ENCODE measurements at places on chromosomes 3 and 15.

DNA sequence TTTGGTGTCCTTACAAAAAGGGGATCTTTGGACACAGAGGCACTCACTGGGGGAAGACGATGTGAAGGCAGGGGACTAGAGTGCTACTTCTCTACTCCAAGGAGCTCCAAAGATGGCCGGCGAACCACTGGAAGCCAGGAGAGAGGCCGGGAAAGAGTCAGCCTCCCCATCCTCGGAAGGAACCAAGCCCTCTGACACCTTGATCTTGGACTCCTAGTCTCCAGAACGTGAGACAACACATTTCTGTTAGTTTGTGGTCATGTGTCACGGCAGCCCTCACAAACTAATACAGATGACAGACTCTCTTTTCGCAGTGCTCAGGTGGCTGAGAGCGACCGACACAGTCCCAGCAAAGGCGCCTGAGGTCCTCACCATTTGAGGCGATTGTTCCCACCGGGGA, 24.4 kb upstream of the ATP2B2 start:
- no peak for DNase-seq

- DNase-seq = no peak
These were observed 38.5 kb downstream of the HPS3 start for GRCh38 chr3:149167898-149168297.

GRCh38 chr3:69108811-69109210, 13.6 kb downstream of the LMOD3 start:
- no peak for DNase-seq

GRCh38 chr3:128727996-128728395, 2.0 kb downstream of the RAB7A start:
- DNase-seq = no peak

DNA sequence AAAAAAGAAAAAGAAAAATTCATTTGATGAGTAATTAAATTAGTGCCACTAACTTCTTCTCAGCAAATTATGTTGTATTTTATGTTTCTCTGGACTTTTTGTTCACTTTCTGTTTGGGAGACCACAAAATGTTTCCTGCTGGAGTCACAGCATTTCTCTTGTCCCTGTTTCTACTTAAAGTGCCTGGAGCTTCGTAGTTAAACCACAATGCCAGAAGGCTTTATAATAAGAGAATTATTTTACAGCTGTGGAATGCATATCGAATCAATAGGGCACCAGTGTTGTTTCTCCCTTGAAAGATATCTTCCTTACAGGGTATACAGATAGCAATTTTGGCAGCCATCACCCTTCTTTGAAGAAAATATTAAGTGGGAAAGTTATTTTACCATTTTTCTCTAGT, 3.2 kb downstream of the DTWD1 start:
- DNase-seq = no peak

DNA sequence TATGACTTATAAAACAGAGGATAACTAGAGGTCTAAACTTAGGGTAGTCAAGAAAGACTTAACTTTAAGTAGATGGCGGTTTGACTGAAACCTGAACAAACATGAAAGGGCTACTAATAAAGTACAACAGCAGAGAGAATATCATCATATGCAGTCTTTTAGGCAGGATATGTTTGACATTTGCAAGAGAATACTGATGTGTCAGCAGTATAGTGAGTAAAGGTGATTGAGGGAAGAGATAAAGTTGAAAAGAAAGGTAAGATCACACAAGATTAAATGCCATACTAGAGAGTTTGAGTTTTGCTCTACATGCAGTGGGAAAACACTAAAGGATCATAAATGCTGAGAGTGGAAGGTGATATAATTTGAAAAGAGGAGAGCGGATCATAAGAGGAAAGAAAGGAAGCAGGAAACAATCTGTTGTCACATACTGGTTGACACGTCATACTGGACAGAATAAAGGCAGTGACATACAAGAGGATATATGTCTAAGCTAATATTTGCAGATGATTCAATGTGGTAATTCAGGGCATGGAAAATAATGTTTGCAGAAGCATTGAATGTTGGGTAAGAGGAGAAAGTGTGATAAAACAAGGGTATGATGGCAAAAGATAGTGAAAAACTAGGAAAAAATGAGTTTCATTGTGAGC, 223.0 kb downstream of the EPHA6 start:
- DNase-seq = no peak

- no peak for DNase-seq
These were observed 772 bp downstream of the FAM81A start for GRCh38 chr15:59438625-59439290.

DNA sequence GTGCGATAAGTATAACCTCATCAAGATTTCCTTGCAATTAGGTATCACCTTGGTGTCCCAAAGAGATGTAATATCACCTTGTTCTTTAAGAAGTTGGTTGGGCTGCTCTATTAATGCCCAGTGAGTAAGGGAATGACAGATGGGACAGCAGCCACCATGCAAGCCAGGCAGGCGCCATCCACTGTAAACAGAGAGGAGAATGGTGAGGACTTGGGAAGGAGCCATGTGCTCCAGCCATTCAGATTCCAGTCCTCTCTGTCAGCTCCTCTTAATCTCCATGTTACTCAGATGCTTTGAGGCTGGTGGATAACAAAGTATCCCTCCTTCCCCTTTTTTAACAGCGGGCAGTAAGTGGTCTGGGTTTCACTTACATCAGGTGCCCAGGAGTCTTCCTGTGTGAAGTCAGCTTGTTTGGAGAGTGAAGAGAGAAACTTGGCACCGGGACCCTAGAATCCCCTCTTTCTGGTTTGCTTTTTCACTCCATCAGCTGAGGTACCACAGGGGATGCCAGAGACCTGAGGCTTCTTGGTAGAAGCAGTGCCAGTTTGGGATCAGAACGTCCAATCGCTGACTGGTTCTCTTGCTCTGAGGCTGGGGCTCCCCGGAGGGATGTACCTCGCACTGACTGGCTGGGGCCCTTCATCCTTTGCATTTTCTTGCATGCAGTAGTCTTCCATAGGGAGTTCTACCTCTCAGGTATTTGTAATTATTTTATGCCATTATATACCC, 29.5 kb downstream of the SLCO3A1 start:
- DNase-seq = no peak
